ENCODE measurements at places on chromosomes 4 and X. TPM values are rescaled to one million over a fixed set of nuclear protein-coding genes. Genes with fewer than 3 reads are reported as not detected.

- no peaks in the 10 kb centered on the region for H3K4me1 ChIP-seq
- H3K36me3 ChIP-seq = no peaks in the 10 kb centered on the region
- H3K27ac ChIP-seq = no peak overlapping the region
Observed at GRCh38 chrX:98065151-98065550, 1181.4 kb downstream of the RPA4 start.

DNA sequence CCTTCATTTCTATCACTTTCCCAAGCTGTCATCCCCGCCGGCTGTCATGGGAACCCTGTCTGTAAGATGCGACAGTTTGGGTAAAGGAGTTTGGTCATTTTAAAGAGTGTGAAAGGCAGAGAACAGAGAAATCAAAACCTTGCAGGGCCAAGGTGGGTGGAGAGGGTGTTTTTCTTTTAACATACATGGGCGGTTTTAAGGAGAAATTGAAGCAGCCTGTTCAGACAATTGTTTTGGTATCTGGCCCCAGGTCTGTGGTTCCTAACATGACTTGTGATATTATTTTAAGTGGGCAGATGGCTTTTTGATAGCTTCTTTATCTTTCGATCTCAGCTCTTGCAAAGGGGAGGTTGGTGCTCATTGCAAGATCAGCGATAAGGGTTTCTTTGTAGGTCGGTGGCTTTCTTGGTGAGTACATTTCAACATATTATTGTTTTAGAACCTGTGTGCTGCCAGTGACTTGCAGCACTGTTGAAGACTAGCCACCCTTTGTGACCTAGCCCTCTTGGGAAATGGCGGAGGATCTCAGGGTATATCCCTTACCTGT lies 3.7 kb downstream of the PPP1R3F start:
- H3K4me1 ChIP-seq = peaks cover 19% of the 10 kb centered on the region
- DNase-seq = no peak
- no peak overlapping the region for H3K27ac ChIP-seq
- no peak overlapping the region for H3K4me3 ChIP-seq

- DNase-seq = no peak
- H3K4me3 ChIP-seq = no peak overlapping the region
- H3K4me1 ChIP-seq = no peaks in the 10 kb centered on the region
- no peaks in the 10 kb centered on the region for H3K36me3 ChIP-seq
- no peaks in the 10 kb centered on the region for H3K27me3 ChIP-seq
- H3K27ac ChIP-seq = no peak overlapping the region
Observed at GRCh38 chr4:177740563-177740962, 298.3 kb upstream of the AGA start.

- no peaks in the 10 kb centered on the region for H3K27me3 ChIP-seq
- DNase-seq = no peak
- H3K27ac ChIP-seq = no peak overlapping the region
- no peaks in the 10 kb centered on the region for H3K36me3 ChIP-seq
Observed at GRCh38 chr4:73729534-73730165, 10.7 kb upstream of the CXCL8 start.

DNA sequence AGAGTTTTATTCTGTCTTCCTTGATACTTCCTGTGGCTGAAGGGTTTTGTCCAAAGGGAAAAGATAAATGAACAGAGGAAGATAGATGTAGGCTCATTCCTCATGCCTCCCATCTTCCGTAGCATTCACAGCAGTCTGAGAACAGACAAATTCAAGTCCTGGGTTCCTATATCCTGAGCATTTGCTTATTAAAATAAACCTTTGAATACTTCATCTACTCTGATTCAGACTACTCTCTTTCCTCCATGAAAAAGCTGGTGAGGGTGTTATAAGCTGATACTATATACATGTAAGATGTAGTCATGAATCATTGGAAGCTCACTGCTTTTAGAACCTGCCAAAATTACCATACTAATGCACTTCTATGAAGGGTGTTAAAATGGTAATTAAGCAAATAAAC lies 61.2 kb downstream of the GAB1 start:
- no peaks in the 10 kb centered on the region for H3K36me3 ChIP-seq
- peaks cover 54% of the 10 kb centered on the region for H3K4me1 ChIP-seq
- DNase-seq = no peak
- H3K4me3 ChIP-seq = no peak overlapping the region
- no peak overlapping the region for H3K27ac ChIP-seq

The CACNA1F gene
- total RNA-seq = 4.0 TPM

The ADH6 gene
- total RNA-seq = not detected

The GPRASP1 gene
- total RNA-seq = 8.4 TPM

The ADH1A gene
- total RNA-seq = not detected

The ARHGAP6 gene
- 23.9 TPM for total RNA-seq
